Activated CD4-positive, CD25-positive, alpha-beta regulatory T cell treated with anti-CD3 and anti-CD28 coated beads, Interleukin-2, amount 50 U/mL, for 24 hours (primary cell): ENCODE measurements at places on chromosomes 2 and 18.

GRCh38 chr2:132978840-132979239 is 308.8 kb upstream of the LYPD1 start:
- no peak for ATAC-seq

DNA sequence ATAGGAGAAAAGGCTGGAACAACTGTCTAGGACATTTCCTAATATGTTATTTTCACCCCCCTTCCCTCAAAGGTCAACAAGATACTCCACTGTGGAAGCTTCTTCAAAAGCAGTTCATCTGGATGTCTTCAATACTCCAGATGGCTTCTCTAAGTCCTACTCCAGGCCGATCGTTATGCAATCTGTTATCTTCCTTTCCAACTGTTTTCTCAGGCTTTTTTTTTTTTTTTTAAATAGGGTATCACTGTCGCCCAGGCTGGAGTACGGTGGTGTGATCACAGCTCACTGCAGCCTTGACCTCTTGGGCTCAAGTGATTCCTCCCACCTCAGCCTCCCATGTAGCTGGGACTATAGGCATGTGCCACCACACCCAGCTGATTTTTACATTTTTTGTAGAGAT is 26.3 kb downstream of the ATP8B1 start:
- no peak for ATAC-seq

DNA sequence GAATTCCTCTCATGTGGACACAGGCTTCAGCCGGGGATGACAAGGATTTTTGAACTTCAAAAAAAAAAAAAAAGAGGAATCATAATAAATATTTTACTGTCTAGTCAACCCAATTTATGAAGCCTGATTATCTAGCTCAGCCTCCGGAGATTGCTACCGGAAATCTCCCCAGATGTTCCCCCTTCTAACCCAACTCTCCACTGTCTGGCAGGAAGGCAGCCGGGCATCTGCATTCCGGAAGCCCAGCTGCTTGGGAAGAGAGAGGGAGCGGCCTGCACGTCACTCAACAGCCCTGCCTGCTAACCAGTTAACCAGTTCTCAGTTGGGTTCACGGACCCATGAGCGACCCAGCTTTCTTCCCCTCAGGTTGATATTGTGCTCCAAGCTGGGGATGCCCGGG is 87.2 kb upstream of the POU3F3 start:
- no peak for ATAC-seq

DNA sequence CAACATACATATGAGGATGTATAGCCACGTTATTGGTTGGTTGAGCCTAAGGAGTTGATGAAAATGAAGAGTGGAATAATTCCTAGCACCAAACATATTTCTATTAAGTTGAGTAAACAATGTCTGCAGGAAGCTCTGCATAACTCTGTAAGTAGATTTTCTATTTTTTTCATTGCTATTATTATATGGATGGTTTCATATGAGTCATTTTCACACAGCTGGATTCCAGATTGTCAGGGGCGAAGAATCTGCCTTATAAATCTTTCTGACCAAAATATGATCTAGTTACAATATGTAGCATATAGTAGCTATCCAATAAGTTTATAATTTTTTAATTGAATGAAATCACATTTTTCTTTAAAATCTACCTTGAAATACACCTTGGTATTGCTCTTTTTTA is 468.0 kb upstream of the PKDCC start:
- no peak for ATAC-seq

DNA sequence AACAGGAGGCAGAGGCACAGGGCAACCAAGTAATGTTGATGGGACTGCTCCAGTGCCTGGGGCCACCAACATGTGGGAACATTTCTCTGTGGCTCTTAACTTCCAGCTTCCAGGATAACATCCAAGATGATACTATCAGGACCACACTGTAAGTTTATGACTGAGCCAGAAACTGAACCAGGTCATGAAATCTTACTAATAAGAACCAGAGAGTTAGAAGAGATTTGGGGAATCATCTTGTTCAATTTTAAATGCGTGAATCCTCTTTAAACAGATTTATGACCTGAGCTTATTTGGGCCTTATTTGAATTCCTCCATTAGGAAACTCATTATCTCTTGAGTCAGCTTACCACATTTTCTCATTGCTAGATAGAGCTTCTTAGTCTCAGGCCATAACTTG is 45.0 kb downstream of the MAP2 start:
- no peak for ATAC-seq

- no peak for ATAC-seq
Measured at GRCh38 chr2:16664809-16665747, 556 bp downstream of the CYRIA start.

GRCh38 chr2:230471074-230471473 is 55.1 kb downstream of the SP100 start:
- no peak for ATAC-seq

DNA sequence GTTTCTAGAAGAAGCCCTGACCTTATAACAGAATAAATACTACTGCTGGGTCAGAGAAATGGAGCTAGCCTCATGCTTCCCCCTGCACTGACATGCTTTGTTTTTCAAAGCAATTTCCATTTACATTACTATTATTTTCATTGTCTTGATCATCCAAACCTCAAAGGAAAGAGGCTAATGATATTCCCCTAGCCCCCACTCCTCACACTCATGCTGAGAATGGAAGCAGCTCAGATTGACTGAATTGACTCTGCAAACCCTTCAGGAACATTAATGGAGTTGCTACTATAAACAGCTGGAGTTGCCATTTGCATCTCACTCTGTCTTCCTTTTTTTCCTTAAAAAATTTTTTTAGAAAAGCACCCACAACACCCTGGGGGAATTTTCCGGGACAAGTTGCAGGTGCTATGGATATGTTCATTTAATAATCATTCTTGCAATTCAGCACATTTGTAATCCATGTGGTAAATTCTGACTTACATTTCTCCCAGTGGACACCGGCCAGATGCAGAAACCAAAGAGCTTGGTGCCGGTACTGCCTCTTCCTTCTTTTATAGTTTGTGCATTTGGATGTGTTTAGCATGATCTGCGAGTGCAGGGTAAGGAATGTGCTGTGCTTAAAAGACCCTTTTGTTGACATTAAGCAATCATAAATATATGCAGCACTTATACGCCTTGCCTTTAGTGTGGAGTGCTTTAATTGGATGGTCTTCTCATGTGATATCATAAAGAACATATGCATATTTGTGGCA is 103.3 kb upstream of the OSR1 start:
- no peak for ATAC-seq

DNA sequence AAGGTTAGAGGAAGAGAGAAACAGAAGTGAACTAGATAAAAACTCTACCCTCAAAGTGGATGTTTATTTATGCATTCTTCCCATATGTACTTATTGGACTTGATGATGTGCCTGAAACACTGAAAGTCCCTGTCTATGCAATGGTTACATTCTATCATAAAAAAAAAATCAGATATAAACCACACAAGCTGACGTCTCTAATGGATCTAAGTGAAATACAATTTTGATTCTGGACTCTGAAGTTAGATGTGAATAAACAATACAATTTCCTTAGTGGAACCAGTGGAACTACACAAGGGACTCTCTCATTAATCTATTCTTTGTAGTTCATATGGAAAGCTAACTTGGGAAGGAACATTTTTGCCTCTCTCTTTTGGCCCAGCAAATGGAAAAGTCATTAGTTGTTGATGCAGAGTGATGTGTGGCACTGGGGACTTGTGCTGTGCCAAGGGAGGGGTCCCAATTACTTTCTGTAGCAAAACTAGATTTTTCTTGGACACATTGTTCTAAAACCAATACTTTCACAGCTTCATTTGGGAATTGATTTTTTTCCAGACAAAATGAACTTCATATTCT is 376.8 kb downstream of the TRIB2 start:
- ATAC-seq, result no peak

GRCh38 chr2:224584111-224584784 is 915 bp downstream of the CUL3 start:
- no peak for ATAC-seq

GRCh38 chr2:38744399-38744780 is 6.8 kb downstream of the SRSF7 start:
- ATAC-seq, result peak; percentile 25

DNA sequence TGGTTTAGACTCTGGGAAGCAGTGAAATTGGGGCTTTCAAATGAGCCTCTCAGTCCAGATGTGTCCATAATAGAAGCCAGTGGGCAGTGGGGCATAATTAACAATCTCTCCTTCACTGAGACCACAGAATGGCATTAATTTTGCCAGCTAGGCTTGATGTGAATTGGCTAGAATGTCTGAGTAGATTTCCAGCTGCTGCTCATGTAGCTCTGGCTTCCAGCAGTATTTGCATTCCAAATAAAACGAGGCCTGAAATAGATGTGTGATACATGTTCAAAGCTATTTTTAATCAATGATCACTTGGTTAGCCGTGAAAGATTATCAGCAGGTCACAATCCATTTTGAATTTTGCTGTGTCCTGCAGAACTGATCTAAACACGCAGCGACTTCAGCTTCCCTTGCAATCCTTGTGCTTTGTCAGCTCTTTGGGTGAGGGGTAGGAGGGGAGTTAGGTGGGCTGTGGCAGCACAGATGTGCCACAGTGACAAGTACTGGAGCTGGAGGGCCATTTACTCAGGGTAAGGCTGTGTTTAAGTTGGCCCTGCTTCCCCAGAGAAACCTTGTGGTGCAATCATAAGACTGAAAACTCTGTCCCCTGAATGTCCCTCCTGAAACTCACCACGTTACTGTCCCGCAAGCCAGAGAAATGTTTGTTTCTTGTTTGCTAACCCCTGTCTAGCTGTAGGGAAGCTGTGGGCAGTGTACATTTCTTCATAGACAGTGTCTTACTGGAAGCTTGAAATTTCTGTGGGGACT is 56.9 kb upstream of the TMEM178A start:
- no peak for ATAC-seq

- ATAC-seq, result no peak
Measured at GRCh38 chr2:37827911-37828511, 97.1 kb upstream of the RMDN2 start.

DNA sequence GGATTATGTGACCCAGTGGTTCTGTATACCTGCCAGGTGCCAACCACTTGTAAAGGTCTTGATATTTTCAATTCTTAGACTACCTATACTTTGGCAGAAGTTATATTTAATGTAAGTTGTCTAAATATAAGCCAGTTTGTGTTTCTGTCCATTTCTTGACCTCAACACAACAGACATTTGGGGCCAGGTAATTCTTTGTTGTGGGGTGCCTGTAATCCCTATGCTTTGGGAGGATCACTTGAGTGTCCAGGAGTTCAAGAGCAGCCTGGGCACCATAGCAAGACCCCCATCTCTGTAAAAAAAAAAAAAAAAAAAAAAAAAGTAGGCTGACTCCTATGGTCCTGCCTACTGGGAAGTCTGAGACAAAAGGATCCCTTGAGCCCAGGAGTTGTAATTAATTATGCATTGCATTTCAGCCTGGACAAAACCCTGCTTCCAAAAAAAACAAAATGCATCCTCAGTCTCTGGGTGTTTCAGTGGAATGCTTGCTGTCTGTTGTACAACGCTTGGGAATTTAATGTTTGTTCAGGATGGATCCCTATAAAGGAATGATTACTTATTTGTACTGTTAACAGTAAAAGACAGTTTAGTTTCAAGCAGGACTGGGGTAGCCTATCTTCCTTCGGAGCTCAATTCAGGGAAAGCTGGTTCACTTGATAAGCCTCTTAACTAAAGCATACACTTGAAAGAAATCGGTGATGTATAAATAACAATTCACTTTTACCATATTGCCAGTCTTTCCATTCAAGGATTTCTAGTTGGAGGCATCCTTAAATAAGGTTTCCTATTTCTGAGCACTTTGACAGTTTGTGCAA is 3.4 kb downstream of the RPS27A start:
- ATAC-seq, result no peak

DNA sequence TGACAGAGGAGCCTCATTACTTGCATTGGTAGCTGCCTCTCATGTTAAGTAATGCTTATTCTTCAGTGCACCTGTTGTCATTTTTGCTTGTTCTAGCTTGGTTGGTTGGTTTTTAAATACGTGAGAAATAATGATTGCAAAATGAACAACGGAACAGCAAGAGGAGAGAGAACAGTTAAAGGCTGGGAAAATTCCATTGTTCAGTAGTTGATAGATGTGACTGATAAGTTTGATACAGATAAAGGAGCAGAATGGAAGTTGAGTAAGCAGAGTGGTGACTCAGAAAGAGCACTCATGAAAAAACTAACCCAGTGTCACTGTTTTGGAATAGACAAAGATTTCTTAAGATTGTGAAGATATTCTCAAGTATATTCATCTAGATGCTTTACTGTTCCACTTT is 50.5 kb downstream of the MTA3 start:
- peak; percentile 56 for ATAC-seq

DNA sequence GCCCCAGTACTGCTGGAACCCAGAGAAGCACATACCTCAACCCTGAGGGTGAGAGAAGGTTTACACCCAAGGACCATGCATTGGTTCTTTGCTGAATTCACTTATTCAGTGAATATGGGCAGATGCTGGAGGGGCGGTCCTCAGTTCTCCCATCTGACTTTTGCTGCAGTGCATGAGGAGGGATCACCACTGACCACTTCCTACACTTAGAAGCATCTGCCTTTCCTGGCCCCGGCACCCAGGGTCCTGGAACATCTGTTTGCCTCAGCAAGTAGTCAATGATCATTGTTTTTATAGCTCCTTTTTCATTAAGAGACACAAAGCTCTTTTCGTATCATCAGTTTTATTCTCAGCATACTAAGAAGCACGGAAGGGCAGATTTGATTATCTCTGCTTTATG is 211.4 kb downstream of the SH3RF3 start:
- no peak for ATAC-seq

- no peak for ATAC-seq
Measured at GRCh38 chr2:42342795-42343241, 18.2 kb downstream of the COX7A2L start.

GRCh38 chr2:2757764-2758163 is 426.7 kb upstream of the MYT1L start:
- no peak for ATAC-seq

DNA sequence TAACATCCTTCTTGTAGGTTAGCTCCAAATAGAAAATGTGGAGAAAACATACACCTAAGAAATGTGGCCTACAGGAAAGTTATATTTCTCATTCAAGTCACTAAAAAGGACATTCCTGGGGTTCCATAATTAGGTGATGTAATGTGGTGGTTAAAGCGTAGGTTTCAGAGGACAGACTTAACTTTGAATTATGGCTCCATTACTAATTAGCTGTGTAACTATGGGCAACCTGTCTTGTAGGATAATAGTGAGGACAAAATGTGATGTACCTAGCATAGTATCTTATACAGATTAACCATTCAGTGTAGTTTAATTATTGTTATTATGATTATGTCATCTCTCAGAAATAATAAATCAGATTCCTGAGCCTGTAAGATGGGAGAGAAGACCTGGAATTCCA is 602.5 kb downstream of the TSN start:
- ATAC-seq, result no peak

GRCh38 chr18:3323900-3324299 is 62.0 kb downstream of the MYL12B start:
- ATAC-seq, result no peak

- no peak for ATAC-seq
Measured at GRCh38 chr2:222747526-222748160, 76.2 kb downstream of the MOGAT1 start.

DNA sequence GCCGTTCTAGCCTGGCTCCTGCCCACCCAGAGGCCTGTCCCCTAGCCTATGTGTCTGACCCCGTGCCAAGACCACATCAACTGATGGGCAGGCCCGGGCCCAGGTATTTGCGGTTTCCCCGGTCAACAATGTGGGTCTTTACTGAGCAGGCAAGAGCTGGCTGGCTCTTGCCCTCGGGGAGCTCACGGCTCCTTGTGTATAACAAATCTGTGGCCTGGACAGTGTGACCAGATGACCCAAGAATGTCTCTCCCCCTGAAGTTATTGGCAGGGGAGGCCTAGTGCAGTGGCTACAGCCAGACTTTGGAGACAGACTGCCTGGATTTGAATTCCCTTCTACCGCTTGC is 179.6 kb downstream of the KLHL29 start:
- no peak for ATAC-seq

- ATAC-seq, result no peak
Measured at GRCh38 chr2:43539436-43539835, 56.4 kb downstream of the THADA start.
